NB4 (cell line): ENCODE measurements at places on chromosomes 16 and 17.

DNA sequence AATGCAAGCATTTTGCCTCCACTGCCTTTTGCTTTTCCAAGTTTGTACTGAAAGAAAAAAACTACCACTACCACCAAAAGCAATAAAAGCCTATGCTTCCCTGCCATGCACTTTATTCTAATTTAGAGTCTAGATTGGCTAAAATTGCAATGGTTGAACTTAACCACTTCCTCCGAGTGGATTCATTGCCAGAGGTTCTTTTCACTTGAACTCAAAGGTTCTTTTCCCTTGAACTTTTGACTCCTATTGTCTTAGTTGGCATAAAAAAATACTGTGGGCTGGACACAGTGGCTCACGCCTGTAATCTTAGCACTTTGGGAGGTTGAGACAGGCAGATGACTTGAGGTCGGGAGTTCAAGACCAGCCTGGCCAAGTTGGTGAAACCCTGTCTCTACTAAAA lies 319.8 kb upstream of the GOT2 start:
- no peak for DNase-seq

- DNase-seq, result no peak
These were observed 25.3 kb downstream of the SF3B3 start for GRCh38 chr16:70548936-70549335.

GRCh38 chr17:55606488-55606815 lies 95.2 kb upstream of the SMIM36 start:
- no peak for DNase-seq

DNA sequence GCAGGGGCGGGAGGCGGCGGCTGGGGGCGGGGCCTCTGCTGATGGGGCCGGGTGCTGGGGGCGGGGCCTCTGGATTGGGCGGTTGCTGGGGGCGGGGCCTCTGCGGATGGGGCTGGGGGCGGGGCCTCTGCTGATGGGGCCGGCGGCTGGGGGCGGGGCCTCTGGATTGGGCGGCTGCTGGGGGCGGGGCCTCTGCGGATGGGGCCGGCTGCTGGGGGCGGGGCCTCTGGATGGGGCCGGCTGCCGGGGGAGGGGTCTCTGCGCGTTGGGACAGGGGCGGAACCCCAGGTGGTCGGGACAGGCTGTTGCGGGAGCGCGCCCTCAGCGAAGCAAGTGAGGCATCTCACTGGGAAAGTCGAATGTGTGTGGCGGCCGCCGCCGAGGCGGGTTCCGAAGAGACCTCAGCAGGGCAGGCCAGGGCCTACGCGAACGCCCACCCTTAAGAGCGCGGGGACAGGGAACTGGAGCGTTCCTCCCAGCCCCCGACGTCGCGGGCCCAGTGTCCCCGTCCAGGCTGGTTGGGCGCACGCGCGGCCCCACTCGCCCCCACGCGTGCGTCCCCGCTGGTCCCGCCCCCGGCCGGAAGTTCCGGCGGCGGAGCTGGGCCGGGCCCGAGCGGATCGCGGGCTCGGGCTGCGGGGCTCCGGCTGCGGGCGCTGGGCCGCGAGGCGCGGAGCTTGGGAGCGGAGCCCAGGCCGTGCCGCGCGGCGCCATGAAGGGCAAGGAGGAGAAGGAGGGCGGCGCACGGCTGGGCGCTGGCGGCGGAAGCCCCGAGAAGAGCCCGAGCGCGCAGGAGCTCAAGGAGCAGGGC lies at the start of gene STUB1:
Gene STUB1 (plus strand): TSS at position 597 of the 811 bp plus-strand sequence. CDS start 116 bp downstream, at position 713.
- DNase-seq, result peak; percentile 81

DNA sequence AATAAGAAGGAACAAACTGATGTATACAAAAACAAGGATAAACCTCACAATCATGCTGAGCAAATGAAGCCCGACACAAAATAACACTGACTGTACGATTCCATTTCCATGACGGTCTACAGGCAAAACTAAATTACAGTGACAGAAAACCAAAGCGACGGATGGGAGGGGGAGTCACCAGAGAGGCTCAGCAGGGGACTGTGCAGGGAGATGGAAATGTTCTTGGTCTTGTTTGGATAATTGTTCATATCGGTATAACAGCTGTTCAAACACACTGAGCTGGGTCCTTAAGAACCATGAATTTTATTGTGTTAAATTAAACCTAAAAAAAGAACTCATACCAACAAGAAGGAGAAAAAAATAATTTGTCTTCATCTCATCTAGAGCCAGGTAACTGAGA lies 97.8 kb downstream of the NXN start:
- DNase-seq, result no peak

DNA sequence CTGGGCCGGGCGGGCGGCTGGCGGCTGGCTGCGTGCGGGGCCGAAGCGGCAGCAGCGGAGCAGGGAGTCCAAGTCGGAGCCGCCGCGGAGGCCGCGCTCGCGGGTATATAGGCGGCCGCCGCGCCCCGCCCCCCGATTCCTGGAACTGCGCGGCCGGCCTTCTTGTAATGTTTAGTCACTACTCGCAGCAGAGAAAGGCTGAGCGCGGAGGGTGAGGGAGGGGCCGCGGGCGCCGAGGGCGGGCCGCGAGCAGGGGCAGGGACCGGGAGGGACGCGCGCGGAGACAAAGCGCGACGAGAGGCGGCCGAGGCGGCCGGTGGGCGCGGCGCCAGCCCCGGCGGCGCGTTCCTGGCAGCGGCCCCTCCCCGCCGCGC lies at the start of gene SOCS3:
Gene SOCS3 (minus strand): TSS at position 81 of the 374 bp plus-strand sequence. CDS start 982 bp downstream, outside the sequence.
- peak; percentile 92 for DNase-seq
